Activated naive CD8-positive, alpha-beta T cell treated with anti-CD3 and anti-CD28 coated beads for 36 hours (primary cell): ENCODE measurements at places on chromosomes 5 and 9. TPM values are rescaled to one million over a fixed set of nuclear protein-coding genes. Genes with fewer than 3 reads are reported as not detected.
A peak's percentile ranks its signal among the peaks of the same experiment; 100 is the strongest.

DNA sequence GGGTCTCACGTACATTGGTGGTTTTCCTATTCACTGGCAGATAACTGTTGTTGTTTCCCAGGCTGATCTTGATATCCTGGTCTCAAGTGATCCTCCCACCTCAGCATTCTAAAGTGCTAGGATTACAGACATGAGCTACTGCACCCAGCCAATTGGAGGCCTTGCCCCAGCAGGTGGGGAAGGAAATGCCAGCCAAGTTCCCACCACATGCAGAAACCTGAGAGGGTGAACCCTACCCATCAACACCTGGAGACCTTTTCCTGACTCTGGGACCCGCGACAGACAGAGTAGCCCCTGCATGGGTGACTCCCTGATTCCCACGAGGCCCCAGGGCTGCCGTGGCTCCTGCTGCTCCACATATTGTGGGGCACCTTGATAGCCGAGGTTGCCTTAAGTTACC lies 107.7 kb downstream of the GDA start:
- DNase-seq: no peak

GRCh38 chr5:32572778-32573480 lies 12.4 kb upstream of the SUB1 start:
- no peak for DNase-seq

GPR150 gene
- total RNA-seq: 0.52 TPM

DNA sequence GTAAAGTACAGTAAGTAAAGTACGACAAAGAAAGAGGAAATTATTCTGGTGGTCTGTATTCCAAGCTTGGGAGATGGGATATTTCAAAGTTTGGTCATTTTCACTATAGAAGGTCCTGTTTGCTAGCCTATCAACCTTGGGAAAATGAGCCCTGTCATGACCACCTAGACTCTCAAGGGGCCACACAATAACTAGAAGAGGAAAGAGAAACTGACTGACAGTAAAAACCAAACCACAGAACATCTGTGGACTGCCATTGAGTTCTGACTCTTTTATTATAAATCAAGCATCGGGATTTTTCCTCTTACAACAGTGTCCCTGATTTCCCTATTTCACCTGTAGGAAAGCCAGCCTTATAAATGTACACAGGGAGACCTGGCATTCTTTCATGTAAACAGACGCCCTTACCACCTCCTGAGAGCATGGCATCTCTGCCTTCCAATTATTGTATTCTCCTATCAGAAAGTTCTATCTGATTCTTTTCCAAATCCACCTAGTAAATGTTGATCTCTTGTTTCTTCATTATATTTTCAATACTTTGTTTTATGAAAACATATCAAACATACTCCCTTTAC lies 80.0 kb downstream of the ZNF622 start:
- DNase-seq: no peak

- DNase-seq: no peak
Measured at GRCh38 chr9:73114958-73115357, 36.7 kb upstream of the ANXA1 start.

DNA sequence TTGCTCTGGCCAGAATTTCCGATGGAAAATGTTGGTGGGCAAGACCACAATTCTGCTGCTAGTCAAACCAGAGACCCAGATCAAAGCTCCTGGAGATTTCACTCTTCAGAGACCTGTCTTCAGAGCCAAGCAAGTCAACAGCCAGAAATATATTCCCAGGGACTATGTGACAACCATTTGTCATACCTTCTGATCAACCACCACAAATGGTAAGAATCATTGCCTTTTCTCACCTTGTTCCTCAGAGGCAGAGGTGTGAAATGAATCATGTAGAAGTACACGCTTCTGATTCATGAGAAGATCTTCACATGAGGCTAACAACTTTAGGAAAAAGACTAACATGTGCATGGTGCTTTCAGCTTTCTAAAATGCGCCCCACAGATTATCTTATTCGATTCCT lies 53.5 kb downstream of the SUSD1 start:
- DNase-seq: no peak

PCDHB7 gene
- not detected for total RNA-seq

- DNase-seq: no peak
Measured at GRCh38 chr5:42285230-42285629, 138.0 kb upstream of the GHR start.

PAPPA gene
- total RNA-seq: not detected

SLC4A9 gene
- not detected for total RNA-seq

GRCh38 chr5:119269061-119269944 lies 86.5 kb upstream of the TNFAIP8 start:
- peak; percentile 27 for DNase-seq

RBM18 gene
- 35.5 TPM for total RNA-seq

MZB1 gene
- 10.6 TPM for total RNA-seq

DNA sequence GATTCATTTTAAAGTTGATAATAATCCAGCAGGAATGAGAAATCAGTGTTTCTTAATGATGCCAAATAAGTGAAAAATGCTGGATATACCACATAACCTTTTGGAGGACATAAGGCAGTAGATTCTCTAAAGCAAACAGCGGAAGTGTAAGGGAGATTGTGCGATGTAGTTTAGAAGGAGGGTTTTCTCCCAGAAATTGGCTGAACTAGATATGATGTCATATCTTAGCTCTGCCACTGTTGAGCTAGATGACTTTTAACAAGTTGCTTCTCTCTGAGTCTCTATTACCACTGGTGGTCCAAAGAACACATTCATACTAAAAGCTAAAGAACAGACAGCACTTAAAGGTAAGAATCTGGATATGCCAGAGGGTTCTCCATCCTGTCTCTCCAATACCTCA lies 107.0 kb downstream of the NR6A1 start:
- no peak for DNase-seq

RANBP17 gene
- total RNA-seq: 0.35 TPM

C5orf52 gene
- not detected for total RNA-seq

MELK gene
- total RNA-seq: 46.9 TPM

TAF11L5 gene
- not detected for total RNA-seq

ORM2 gene
- not detected for total RNA-seq

DNA sequence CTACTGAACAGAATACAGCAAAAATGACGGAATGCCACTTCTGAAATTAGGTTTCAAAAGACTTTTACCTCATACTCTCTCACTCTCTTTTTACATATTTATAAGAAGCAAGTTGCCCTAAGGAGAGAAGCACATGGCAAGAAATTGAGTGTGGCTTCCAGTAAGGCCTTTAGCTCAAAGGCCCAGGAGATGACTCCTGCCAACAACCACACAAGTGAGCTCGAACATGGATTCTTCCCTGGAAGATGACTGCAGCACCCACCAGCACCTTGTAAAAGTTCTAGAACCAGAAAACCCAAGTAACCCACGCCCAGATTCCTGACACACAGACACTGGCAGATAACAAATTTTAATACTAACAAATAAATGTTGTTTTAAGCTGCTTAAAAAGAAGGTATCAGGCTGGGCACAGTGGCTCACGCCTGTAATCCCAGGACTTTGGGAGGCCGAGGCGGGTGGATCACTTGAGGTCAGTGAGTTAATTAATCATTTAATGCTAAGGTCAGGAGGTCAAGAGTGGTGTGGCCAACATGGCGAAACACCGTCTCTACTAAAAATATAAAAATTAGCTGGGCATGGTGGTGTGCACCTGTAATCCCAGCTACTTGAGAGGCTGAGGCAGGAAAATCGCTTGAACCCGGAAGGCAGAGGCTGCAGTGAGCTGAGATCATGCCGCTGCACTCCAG lies 17.0 kb downstream of the PTBP3 start:
- no peak for DNase-seq

GRPEL2 gene
- total RNA-seq: 56.4 TPM

TOR1B gene
- total RNA-seq: 19.8 TPM

CMBL gene
- total RNA-seq: 2.9 TPM

FAM200C gene
- 0.48 TPM for total RNA-seq

DNA sequence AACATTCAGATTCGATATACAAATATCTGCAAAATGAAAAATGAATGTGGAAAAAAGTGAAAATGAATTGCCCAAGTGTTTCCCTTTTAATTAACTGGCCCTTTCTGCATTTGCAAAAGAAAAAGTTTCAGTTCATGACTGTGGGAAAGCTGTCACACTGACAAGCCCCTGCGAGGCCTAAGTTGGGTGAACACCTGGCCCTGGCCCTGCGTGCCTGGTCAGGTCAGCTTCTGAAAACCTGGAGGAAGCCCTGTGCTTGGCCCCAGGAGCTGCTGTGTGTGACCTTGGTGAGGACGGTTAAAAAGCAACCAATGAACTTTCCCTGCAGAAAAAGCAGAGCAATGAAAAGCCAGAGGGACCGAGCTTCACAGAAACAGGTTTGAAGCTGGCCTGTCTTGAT lies 41.0 kb upstream of the SHC3 start:
- no peak for DNase-seq

FRMD3 gene
- total RNA-seq: 0.80 TPM

DNA sequence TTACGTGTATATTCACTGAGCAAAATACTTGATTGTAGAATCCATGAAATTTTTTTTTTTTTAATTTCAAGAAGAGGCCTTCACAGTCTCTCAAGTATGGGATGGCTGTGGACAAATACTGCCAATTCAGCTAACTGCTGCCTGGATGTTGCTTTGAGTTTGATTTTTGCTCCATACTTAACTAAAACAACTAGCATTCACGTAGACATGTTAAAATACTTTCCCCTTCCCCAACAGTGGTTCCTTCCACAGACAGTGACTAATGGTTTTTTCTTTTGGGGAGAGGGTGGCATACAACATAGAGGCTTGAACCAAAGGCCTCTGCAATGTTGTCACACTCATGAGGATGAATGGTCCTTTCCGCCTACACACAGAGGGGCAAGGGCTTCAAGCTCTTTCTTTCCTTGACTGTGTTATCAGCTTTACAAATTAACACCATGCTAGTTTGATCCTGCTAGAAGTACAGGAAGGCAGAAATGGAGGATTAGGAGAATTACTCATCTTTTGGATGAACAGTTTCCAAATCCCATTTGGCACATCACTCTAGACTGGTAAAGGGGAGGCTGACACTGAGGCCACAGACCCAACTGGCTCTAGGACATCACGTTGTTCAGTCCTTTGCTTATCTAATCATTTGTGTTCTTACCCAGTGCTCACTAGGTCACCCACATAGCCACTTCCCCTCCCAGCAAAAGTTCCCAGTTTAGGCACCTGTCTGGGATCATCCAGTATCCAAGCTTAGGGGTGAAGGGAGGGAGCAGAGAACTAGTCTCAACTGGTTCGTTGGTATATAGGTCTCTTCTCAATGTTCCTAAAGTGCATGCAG lies 1.8 kb upstream of the LEAP2 start:
- no peak for DNase-seq

CAVIN4 gene
- total RNA-seq: 0.10 TPM

- DNase-seq: no peak
Measured at GRCh38 chr9:135552698-135553171, 6.8 kb downstream of the OBP2A start.

GRCh38 chr5:167644619-167645018 lies 646.8 kb upstream of the WWC1 start:
- DNase-seq: no peak

- DNase-seq: no peak
Measured at GRCh38 chr5:53362521-53362941, 117.9 kb upstream of the FST start.

GRCh38 chr9:134837529-134837928 lies 43.1 kb upstream of the FCN2 start:
- DNase-seq: no peak

DNA sequence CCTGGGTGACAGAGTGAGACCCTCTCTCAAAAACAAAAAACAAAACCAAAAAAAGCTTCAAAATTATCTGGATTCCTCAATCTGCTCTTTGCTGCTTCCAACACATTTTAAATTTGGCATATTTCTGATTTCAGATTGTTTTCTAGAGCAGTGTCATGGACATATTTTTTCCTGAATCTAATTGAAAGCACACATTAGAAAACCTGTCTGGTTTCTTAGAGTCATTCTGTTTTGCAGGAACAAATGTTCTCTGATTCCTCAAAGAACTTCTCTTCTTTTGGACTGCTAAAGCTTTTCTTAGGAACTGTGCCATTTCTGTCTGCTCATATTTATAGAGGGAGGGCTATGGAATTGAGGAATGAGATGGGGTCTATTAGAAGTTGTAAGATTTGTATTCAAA lies 81.6 kb downstream of the RAI14 start:
- DNase-seq: no peak

DNA sequence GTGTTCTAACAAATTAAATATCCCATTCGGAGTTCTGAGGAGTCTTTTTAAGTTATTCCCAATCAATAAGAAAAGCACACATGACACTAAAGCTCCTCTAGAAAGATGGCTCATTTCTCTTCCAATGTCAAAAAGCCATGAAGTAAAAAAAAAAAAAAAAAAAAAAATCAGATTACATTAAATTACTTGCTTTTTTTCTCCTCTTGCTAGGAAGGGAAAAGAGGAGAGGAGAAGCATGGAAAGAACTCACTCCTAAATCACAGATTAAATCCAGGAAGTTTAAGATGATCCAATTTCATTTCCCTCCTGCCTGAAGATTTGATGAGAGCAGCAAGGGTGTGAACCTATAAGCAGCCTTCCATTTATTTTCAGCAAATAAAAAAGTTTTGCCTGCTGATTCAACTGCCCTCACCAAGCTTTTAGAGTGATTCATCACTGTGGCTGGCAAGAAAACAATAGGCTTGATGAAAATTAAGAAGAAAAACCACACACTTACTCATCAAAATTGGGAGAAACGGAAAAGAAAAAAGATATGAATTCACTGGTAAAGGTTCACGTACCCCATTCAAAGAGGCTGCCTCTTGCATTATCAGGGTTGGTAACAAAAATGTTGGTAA lies 19.7 kb downstream of the MYO10 start:
- DNase-seq: no peak

DNA sequence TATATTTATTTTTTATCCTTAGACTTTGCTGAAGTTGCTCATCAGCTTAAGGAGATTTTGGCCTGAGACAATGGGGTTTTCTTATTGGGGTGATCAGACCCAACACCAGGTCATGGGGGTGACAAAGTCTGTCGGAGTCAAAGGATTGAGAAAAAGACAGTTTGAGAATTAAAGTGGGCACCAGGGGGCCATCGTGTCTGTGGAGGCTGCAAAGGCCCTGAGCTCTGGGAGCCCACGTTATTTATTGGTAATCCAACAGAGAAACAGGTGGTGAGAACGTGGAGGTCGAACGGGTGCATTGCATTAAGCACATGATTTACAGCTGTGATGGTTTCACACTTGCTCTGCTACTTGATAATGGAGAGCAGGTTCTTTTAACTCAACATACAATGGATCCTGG lies 102.5 kb upstream of the CDH10 start:
- DNase-seq: no peak
